ENCODE measurements at places on chromosomes 12 and 14.
A peak's percentile ranks its signal among the peaks of the same experiment; 100 is the strongest.

DNA sequence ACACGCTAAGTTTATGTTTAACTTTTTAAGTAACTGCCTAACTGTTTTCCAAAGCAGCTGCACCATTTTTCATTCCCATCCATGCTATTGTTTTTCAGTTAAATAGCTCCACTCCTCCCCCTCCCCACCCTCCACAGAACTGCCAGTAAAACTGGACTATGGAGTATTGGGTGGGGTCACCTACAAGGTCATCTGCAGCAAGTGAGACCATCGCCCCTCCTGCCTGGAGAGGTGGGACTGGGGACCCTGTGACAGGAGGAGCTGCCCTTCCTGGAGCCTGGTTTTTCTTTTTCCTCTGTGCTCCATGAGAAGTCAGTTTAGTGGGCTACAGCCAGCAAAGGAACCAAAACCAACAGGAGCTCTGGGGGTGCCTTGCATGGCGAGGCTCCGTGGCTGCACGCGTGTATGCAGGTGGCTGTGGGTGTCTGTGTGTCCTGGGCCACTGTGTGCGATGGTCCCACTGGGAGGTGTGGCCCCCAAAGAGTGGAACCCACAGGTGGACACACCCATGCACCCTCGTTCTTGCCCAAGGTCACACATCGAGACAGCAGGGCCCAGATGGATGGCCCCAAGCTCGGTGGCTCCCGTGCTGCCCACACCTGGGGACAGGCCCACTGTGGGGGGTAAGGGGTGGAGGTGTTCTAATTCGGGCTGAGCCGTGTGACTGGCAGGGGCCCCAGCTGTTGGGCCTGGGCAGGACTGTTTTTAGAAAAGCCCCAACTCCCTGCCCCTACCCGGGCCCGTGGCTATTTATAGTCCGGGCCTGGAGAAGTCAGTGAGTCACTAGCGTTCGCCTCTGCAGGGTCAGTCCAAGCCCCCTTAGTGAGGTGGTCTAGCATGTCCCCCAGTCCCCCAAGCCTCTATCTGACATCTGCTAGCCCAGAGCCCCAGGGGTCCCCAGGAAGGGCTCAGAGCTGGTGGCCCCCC is 2.3 kb upstream of the ADSS1 start:
- DNase-seq, result no peak

GRCh38 chr12:71840231-71840847 is 780 bp downstream of the TBC1D15 start:
- DNase-seq, result no peak

DNA sequence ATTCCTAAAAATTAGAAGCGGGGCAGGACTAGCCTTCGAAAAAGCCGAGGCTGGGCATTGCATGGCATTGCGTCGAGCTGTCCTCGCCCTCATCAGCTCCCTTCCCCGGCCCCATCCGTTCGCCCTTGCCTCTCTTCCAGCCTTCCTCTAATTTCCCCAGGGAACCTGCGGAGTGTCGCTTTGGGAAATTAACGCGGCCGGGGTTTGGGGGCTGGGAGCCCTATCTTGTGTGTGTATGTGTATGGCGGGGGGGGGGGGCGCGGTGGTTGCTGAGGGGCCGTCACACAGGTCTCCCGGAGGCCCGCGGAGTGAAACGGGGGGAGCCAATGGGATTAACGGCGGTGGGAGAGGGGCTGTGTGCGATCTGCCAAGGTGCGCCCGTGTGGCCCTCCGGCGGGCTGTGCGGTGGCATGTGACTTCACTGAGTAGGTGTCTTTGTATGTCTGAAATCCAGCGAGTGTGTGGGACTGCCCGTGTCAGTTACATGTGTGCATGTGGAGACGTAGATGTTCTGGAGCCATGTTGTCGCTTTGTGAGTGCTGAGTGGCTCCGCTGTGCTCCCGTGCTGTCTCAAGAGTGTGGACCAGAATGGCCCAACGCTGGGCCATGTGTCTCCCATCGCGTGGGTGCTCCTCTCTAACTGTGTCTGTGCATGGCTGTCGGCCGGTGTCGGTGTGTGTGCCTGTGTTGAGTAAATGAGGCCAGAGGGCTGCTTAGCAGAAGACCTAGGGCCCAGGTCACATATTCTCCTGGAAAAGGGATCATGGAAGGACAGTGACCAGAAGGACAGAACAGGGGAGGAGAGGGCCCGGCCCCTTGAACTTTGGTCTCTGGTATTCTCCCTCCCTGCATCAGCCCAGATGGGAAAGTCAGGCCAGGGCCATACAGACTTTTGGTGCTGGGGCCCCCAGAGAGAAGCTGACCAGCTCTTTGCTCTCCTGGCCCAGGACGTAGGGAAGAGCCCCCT is 1.5 kb downstream of the PTMS start:
- DNase-seq, result no peak

DNA sequence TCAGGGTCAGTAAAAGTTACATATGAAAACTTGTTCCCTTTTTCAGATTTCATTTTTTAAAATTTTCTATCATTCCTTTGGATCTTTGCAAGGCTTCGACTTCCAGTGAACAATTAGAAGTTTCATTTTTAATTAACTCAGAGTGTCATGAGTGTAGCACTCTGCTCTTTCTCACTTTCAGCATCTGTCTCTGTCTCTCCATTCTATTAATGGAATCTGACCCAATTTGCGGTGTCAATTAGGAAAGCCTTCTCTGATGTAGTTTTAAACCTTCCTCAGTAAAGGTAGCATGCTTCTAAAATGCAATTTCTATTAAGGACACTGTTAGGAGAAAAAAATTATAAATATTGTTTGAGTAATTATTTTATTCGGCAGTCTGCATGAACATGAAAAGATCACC is 68.3 kb downstream of the SLC38A1 start:
- DNase-seq, result no peak

DNA sequence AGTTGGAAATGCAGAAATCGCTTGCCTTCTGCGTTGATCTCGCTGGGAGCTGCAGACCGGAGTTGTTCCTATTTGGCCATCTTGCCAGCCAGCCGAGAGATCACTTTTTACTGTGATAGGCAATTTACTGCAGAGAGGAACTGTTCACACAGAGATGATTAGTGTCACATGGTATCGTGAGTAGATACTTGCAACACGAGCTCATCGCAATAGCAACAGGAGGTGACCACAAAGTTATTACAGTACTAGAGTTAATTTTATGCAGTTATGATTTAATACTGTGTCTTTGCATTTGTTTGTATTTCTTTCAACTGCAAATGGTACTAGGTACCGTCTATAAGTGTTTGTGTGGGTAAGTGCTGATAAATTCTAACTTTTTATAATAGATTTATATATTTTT is 27.8 kb downstream of the NOPCHAP1 start:
- no peak for DNase-seq

- DNase-seq, result peak; percentile 27
These were observed 119.3 kb upstream of the MDM1 start for GRCh38 chr12:68451261-68452077.

GRCh38 chr14:92551044-92551841 is 37.7 kb downstream of the RIN3 start:
- DNase-seq, result no peak
